H9 (cell line): ENCODE measurements at places on chromosomes 4 and X. TPM values are rescaled to one million over a fixed set of nuclear protein-coding genes. Genes with fewer than 3 reads are reported as not detected.

The N4BP2 gene
- 35.0 and 36.4 TPM in 2 replicates for total RNA-seq

The FGFBP2 gene
- not detected in 2 replicates for total RNA-seq

The SMARCA1 gene
- total RNA-seq, result 101 and 105 TPM in 2 replicates

The CSAG3 gene
- total RNA-seq, result not detected in 2 replicates

The NAA11 gene
- not detected in 2 replicates for total RNA-seq
